Kidney capillary endothelial cell (primary cell): ENCODE measurements at places on chromosomes 4 and X.

GRCh38 chr4:105257817-105258495, 111.3 kb downstream of the TET2 start:
- no peak for DNase-seq

GRCh38 chr4:138833974-138834373, 181.6 kb upstream of the NOCT start:
- no peak for DNase-seq

DNA sequence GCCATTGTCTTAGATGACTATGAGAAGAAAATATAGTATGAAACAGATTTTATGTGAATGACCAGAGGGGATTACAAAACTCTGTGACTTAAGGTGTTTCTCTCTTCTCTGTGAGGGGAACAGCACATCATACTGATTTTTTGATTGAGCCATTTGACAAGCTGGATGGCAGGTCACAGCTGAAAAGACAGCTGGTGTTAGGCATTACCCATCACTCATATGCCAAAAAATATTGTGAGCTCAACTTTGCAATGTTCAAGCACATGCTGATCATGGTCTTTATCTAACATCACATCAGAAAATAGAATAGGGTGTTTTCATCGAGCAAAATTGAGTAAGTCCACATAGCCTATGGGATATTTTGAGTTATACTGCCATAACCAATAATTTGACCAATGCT, 86.7 kb upstream of the TECRL start:
- no peak for DNase-seq

DNA sequence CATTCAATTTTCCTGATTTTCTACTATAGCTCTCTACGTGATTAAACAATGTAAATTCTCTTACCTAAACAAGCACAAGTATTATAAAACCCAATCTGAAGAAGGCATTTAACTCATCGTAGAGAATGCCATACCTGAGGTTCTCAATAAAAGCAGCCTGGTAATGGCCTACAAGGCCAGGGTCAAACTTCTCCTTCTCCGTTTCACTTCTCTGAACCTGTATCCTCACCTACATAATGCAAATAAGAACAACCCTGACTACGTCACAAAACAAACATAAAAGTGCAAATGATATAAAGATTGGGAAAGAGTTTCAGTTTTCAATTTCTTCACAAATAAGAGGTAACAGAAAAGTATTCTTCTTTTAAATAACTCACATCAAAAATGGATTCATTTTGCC, 55.6 kb upstream of the STS start:
- no peak for DNase-seq

DNA sequence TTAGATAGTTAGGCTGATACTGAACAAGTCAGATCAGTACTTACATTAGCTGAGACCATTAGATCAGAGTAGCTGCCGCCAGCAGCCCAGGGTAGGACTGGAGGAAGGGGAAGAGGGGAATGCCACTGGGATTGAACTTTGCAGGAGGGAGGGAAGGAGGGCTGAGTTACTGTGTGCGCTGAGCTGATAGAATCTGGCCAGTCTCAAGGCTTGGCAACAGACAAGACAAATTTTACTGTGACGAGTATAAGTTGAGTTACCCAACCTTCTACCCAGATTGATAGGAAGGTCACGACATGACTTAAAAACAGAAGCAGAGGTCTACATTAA, 372.1 kb downstream of the OPHN1 start:
- no peak for DNase-seq

DNA sequence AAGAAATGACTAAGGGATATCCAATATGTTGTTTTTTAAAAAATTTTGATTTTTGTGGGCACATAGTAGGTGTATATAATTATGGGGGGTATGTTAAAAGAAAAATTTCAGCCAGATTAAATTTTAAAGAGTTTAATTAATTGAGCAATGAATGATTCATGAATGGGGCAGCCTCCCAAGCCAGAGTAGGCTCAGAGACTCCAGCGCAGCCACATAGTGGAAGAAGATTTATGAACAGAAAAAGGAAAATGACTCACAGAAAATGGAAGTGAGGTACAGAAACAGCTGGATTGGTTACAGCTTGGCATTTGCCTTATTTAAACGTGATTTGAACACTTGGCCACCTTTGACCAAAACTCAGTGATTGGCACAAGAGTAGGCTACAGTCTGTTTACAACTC, 91.7 kb downstream of the SPATA18 start:
- no peak for DNase-seq

- no peak for DNase-seq
Measured at GRCh38 chrX:146602246-146602645, 207.3 kb upstream of the CXorf51B start.

DNA sequence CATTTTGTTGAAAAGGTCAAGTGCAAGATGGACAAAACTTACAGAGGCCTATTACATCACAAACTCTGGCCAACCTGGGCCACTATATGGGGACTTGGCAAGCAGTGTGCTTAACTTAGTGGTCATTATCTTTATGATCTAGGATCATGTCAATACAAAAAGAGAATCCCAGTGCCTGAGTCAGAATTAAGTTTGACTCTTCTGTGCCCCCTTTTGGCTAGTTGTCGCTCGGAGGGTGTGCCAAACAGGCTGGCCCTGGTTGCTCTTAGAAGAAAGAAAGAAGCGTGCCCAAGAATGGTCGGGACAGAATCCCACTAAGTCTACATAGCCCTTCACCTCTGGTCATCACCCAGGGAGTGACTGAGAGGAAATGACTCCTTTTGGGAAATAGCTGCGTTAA, 100.1 kb downstream of the EIF4E start:
- no peak for DNase-seq

DNA sequence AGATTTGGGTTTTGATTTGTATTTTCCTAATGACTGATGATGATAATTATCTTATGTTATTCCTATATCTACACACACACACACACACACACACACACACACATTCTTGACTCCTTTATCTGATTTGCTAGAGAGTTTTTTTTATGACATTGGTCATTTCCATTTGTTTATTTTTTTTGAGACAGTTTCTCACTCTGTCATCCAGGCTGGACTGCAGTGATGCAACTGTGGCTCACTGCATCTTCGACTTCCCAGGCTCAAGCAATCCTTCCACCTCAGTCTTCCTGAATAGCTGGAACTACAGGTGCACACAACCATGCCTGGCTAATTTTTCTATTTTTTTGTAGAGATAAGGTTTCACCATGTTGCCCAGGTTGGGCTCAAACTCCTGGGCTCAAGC, 6.7 kb downstream of the ZNF81 start:
- DNase-seq, result no peak

- no peak for DNase-seq
Measured at GRCh38 chr4:121143131-121143530, 21.0 kb downstream of the TNIP3 start.

- no peak for DNase-seq
Measured at GRCh38 chr4:183861426-183861825, 43.7 kb upstream of the STOX2 start.

DNA sequence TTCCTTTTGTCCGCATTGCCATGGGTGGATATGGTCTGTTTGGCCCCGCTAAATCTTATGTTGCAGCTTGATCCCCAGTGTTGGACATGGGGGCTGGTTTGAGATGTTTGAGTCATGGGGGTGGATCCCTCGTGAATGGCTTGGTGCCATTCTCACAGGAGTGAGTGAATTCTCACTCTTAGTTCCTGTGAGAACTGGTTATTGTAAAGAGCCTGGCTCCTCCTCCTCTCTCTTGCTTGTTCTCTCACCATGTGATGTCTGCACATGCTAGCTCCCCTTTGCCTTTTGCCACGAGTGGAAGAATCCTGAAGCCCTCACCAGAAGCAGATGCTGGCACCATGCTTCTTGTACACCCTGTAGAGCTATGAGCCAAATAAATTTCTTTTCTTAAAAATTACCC, 22.6 kb upstream of the STBD1 start:
- DNase-seq, result no peak

DNA sequence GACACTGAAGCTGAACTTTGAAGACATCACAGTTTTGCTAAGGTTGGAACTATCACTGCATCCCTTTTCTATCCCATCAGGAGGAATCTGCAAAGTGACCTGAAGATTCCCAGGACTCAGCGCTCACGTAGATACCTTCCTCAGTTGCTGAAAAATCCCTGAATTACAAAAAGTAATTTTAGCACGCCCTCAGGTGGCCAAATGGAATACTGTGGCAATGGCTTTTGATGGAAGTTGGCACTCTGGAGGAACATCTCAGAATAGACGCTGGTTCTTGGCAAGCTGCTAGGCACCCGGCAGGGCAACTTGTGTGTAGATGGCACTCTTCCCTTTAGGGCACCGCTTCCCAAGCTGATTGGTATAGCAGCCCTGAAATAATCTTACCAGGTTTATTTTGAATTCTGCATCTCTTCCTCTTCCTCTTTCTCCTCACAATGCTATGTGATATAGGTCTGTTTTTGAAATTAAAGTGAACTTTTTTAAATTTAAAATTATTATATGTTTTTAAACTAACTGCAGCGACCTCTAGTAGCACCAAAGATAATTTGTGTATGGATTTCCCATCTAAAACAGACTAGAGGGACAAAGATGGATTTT, 16.3 kb upstream of the ESX1 start:
- DNase-seq, result no peak

DNA sequence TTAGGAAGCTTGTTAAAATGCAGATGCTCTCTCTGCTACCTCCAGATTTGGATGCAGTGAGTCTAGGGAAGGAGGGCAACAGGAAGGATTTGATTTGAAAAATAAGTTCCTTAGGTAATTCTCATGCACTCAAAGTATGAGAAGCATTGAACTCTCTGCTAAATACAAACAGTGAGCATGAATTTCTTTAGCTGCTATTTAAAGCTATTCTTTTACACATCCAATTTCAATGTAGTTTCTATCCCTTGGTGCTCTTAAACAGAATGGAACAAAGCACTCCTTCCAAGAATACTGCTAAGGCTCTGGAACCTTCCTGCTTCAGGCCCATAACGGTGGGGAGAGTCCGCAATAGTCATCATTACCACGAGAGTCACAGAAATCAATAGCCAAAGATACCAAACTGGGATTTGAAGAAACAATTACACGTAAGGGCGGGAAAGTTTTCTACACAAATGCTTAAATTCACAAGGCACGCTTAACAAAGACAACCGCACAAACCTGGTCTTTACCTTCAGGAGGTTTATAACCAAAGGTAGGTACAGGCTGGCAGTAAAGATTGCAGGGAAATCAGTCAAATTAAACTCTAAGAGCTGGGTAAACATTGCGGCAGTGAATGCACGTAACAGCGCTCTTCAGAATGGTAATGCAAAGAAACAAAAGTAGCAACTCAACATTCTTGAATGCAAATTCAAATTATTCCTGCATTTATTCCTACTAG, 123.2 kb upstream of the NAP1L5 start:
- no peak for DNase-seq

DNA sequence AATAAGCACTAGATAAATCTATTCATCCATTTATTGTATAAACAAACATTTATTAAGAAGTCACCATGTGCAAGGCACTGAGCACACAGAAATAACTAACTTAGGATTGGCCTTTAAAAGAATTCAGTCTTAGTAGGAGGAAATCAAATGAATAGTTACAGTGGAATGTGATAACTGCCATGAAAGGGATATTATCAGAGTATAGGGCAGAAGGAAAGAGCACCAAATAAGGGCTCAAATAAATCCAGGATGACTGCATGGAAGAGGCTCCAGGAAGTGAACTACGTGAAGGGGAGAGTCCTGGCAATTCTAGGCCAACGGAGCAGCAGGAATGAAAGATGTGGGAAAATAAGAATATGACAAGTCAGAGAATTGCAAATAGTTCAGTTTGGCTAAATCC, 406.0 kb downstream of the INPP4B start:
- no peak for DNase-seq

- no peak for DNase-seq
Measured at GRCh38 chrX:155048977-155049619, 21.8 kb downstream of the CMC4 start.

GRCh38 chrX:131671735-131672134, 127.9 kb downstream of the OR13H1 start:
- DNase-seq, result no peak

DNA sequence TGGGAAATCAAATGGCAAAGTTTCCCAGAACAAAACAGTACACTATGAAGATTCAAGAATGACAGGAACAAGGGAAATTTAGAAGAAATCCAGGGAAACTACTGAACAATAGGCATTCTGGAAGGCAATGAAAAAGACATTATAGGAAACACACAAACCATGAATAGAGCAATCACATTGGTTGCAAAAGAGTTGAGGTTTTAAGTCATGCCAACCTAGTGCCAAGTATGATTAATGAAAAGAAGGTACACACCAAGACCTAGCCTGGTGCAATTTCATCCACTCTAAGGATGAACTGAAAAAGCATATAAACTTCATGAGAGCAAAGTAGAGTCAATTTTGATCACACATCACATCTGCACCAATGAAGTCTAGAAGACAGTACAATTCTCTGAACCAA, 326.9 kb downstream of the PDHA2 start:
- no peak for DNase-seq

DNA sequence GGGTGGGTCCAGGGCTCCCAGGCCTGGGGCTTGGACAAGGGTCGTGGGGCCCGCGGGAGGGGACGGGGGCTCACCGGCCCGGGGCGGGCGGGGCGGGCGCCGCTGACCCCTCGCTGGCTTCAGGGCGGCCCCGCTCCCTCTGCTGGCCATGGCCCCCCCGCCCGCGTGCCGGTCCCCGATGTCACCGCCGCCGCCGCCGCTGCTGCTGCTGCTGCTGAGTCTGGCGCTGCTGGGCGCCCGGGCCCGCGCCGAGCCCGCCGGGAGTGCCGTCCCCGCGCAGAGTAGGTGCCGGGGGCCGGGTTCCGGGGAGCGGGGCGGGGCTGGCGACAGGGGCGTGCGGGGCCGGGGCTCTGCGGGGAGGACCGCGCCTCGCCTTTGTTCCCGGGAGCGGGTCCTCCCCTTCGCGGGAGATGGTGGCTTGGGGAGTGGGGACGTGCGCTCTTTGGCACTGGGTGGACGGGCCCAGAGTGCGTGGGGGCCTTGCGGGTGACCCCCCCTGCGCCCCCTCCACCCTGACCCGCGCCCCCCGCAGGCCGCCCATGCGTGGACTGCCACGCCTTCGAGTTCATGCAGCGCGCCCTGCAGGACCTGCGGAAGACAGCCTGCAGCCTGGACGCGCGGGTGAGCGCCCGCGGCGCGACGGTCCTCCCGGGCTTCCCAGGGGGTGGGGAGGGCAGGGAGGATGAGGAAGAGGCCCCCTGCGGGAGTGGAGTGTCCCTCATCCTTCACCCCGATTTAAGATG, 16.8 kb upstream of the NAT8L start:
- DNase-seq, result no peak

- no peak for DNase-seq
Measured at GRCh38 chr4:6781113-6781512, 1.4 kb upstream of the KIAA0232 start.

- DNase-seq, result peak; percentile 83
Measured at GRCh38 chr4:185682236-185682635, 129.8 kb downstream of the SORBS2 start.

- no peak for DNase-seq
Measured at GRCh38 chrX:38181357-38181756, 39.3 kb downstream of the SRPX start.

- DNase-seq, result no peak
Measured at GRCh38 chrX:33252306-33252825, 41.0 kb upstream of the DMD start.
